ENCODE measurements at places on chromosomes 16 and 17.

- DNase-seq, result no peak
Observed at GRCh38 chr17:77961741-77962140, 3.2 kb downstream of the TNRC6C start.

DNA sequence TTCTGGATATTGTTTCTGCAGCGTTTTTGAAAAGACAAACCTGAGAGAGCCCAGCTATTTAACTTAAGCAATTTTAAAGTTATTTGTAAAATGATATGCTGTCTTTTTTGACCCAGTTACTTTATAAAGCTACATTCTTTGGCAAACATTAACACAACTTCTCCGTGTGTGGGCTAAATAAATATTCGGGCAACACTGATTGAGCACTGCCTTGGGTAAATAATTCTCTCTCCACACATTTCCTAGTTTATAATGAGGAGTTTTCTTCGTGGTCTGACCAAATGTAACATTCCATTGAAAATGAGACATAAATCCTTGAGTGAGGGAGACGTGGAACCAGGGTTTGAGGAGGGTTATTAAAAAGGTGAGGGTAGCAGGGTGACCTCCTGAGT is 142.8 kb downstream of the WWOX start:
- no peak for DNase-seq

- DNase-seq, result peak; percentile 71
Observed at GRCh38 chr16:71762186-71762585, 37.7 kb upstream of the PHLPP2 start.

DNA sequence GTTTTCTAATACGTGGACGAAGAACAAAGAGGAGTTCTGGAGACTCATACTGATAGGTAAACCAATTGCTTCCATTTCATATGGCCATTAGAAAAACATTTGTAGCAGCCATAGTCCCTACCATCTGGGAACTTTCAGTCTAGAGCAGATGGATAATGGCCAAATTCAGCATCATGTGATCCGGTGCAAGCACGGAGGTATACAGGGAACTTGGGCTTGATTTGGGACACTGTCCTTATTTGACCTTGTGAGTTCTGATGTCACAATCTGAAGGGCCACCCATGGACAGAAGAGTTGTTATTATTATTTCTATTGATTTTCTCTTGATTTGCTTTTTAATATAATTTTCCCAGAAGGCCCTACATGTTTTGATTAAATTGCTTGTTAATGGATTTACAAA is 154.6 kb upstream of the ZNF267 start:
- DNase-seq, result no peak

DNA sequence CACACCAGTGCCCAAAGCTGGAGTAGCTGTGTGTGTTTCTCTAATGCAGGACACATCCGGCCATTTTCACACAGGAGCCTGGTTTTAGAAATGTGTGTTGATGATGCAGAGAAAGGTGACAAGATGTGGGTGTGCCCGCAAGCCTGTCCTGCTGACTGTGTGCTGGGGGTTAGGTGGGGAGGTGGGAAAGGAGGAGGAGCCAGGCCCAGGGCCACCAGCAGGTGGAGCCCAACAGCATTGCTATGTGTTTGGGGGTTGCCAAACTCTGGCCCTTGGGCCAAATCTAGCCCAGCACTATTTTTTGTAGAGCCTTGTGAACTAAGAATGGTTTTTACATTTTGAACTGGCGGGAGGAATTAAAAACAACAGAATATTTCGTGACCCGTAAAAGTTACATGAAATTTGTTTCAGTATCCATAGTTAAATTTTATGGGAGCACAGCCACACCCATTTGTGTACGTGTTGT is 61.7 kb upstream of the LGALS9 start:
- peak; percentile 54 for DNase-seq

DNA sequence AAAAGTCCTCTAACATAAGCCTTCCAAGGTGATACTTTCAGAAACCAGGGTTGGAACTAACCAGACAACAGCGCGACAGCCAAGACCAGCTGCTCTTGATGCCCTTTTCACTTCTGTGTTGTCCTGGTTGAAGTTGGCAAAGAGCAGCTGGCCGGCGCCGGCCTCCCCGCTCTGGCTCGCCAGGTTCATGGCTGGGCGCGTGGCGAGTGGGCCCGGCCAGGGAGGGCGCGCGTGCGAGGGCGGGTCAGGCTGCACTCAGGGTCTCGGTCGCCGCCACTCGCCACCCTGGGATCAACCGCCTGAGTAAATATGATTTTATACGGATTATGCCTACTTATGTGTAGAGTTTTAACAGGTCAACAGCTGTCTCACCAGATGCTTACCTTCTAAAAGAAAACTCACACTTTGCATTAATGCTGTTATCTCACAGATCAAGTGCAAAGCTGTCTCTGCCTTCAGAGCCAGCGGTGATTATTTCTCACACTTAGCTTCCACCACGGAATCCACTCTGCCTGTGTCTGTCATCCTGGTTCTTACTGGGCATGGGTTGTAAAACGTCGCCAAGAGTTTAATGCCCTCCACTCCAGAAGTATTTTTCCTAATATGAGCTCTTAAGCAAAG is 13.5 kb downstream of the KCTD2 start:
- DNase-seq, result no peak

DNA sequence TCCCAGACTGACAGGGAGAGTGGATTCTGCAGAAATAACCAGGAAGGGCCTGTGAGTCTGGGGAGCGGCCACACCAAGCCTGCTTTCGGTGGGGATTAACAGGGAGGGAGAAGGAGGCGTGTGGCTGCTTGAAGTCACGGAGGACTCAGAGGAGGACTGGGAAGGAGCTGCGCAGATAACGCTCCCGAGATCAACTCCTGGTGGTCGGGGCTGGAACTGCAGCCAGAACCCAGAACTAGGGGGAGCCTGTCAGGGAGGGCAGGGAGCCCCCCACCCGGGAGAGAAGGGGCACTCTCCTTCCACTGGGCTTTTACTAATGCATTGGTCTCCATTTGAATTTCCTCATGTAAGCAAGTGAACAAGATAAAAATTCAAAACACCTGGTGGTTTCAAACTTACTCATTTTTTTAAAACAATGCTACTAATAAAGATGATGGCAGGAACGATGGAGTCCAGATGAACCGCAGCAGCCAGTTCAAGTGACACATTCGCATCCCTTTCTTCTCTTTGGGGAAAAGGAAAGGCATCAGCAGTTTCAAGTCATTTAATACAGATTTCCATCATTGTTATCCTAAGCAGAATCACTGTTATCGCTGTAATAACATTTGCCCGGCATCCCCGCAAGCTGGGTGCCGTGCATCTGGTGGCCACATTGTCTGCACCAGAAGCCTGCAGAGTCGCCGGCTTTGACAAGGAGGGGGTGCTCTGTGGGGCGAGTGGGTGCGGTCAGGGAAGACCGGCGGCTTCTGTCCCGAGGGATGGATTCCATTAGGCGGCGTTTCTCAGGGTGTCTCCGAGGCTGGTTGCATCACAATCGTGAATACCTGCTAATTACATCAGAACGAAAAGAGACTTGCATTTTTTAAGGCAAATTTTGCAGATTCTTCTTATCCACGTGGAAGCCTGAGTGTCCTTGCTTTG is 183.0 kb downstream of the FOXL1 start:
- DNase-seq, result peak; percentile 78

DNA sequence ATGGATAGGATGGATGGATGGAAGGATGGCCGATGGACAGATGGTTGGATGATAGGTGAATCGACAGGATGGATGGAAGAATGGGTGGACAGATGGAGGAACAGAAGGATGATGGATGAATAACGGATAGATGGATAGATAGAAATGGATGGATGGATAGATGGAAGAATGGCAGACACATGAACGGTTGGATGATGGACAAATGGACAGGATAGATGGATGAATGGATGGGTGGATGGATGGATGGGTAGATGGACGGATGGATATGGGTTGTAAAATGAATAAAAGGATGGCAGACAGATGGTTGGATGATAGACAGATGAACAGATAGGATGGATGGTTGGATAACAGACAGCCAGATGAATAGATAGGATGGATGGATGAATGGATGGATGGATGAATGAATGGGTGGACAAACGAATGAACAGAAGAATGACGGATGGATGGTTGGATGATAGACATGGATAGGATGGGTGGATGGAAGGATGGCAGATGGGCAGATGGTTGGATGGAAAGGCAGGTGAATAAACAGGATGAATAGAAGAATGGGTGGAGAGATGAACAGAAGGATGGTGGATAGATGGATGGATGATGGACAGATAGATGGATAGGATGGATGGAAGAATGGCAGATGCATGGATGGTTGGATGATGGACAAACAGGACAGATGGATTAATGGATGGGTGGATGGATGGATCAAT is 55.9 kb downstream of the DYNLRB2 start:
- DNase-seq, result no peak

GRCh38 chr16:82867485-82867884 is 240.7 kb downstream of the CDH13 start:
- no peak for DNase-seq

- DNase-seq, result no peak
Observed at GRCh38 chr17:50582741-50583140, 22.2 kb downstream of the CACNA1G start.

- DNase-seq, result no peak
Observed at GRCh38 chr16:11109566-11109965, 146.4 kb downstream of the SOCS1 start.

GRCh38 chr16:65021852-65022595 is 99.8 kb downstream of the CDH11 start:
- no peak for DNase-seq

DNA sequence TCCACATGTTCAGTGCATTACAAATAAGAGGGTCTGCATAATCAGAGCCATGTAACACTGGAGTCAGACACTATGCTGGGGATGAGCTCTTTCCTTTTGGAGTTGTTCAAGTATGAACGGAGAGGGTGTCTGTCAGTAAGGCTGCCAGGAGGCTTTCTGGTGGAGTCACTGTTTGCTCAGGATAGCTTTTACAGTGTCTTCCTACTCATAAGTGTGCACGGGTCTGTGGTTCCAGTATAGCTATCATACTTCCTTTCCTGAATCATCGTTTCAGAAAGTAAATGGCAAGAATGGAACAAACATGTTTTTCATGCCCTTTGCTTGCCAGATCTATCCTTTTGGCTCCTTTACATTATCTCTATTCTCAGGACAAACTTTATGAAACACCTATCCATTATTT is 152.7 kb upstream of the CDH11 start:
- DNase-seq, result peak; percentile 40

GRCh38 chr16:3608069-3608468 is 3.3 kb downstream of the SLX4 start:
- no peak for DNase-seq

- DNase-seq, result peak; percentile 92
Observed at GRCh38 chr17:48618256-48618896, 3.3 kb upstream of the HOXB8 start.

GRCh38 chr17:16488186-16488967 is 3.6 kb downstream of the LRRC75A start:
- DNase-seq, result peak; percentile 42

GRCh38 chr17:81111066-81111465 is 54.2 kb upstream of the PVALEF start:
- DNase-seq, result no peak

GRCh38 chr16:23578101-23578830 is 17.9 kb downstream of the NDUFAB1 start:
- DNase-seq, result peak; percentile 43

DNA sequence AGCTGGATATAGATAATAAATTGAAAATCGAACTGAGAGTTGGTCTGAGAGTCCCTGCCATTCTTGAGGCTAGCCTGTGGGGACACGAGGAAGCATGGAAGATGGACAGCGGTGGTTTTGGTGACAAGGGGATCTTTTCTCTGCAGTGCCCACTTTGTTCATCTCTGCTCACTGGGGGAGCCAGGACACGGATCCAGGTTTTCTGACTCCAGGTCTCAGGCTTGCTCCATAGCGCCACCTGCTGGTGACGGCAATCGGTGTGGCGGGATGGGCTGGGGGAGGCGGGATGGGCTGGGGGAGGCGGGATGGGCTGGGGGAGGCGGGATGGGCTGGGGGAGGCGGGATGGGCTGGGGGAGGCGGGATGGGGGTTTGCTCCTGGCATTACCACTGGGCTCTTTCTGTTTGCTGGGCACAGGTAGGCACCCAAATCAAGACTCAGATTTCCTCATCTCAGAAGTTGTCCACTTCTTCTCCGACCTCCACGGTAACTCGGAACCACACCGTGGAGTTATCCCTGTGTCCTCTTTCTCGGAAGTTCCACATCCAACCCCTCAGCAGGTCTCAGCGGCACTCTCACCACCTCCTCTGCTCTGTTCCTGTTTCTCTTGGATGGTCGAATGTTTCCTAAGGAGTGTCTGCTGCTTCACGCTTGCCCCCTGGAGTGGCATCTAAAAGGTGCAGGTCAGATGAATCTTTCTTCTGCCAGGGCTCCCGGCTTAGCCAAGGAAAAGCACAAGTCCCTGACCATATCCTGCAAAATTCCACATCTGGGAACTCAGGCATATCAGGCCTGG is 142.4 kb downstream of the CYLD start:
- DNase-seq, result no peak

GRCh38 chr17:18167421-18167820 is 16.2 kb upstream of the ALKBH5 start:
- DNase-seq, result no peak

DNA sequence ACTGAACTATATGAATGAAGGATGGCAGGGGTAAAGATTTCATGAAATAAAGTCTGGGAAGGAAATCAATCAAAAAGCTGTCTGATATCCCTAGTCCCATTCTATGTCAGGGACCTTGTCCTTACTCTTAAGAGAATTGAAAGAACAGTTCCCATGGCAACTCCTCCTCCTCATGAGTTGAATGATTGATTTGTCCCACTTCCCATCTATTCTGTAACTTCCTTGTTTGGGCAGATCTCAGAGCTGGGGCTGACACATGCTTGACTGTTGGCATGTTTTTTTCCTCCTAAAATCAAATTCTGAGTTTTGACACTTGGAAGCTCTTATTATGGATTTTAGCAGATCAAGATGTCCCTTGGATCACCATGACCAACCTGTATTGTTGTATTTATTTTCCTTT is 1138.6 kb upstream of the CDH8 start:
- DNase-seq, result no peak

Measured in GM23248 (cell line).